ENCODE measurements at places on chromosomes 3 and 15. TPM values are rescaled to one million over a fixed set of nuclear protein-coding genes. Genes with fewer than 3 reads are reported as not detected.
A peak's percentile ranks its signal among the peaks of the same experiment; 100 is the strongest.

DNA sequence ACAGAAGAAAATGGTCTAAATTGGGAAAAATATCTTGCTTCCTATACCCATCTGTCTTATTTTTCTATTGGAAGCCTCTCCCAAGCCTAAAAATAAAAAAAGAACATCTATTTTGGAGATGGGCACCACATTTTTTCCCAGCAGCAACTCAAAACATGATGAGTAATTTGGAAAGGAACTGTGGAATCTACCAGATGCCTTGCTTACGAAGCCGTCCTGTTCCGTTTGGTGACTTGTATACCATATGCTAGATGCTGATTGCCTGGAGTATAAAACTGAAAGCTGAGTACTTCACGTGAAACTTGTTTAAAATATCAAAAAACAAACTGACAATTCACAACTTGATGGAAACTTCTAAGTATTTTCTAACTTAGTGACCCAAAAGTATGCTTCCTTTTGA, 491.0 kb downstream of the ROBO2 start:
- no peak for DNase-seq

GRCh38 chr15:84908564-84908963, 24.1 kb downstream of the SLC28A1 start:
- DNase-seq: peak; percentile 45

DNA sequence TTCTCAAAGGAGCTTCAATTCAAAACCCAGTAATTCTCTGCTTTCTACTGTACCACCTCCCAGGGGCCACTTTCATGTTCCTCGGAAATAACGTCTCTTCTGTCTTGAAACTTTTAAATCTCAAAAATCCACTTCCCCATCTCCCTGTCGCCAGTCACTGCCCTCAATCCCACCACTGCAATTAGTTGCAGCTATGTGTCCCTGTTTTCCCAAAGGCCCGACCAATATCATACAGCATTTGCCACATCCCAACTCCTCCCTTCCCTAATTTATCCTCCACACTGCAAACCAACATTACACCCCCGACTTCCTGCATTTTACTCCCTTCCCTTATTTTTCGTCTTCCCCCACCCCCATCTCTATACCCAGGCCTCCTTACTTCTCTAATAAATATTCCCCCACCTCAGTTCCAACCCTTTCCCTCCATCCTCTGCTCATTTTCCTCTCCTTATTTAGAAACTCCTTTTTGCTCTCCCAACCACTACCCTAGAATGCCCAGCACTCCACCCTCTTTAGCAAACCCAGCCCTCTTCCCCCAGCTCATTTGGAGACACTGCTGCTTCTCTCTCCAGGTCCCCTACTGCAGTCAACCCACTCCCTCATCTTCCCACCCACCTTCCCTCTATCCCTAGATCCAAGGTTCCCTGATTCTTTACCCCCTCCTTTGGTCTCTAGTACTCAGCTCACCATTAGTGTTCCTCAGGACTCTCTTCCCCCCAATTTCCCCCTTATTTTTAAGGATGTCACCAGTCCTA, 1.1 kb downstream of the NPTN start:
- DNase-seq: no peak

- no peak for DNase-seq
Observed at GRCh38 chr3:155934230-155934629, 63.8 kb downstream of the GMPS start.

DNA sequence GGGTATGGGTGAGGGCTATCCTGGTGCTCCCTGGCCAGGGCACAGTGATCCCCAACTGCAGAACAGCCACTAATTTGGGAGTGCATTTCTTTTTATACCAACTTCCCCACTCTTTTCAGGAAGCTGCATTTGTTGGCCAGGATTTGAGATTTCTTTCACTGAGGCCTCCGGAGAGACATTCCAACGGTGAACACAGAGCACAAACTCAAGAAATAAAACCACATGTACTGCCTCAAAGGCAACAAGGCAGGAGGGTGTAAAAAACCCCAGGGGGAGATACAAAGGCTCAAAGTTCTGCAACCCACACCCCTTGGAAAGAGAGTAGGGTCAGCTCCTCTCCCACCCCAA, 65.3 kb downstream of the CPN2 start:
- DNase-seq: no peak

GRIP2 gene
- 6.9 TPM for total RNA-seq

ZNF385D gene
- total RNA-seq: 11.2 TPM

MINAR1 gene
- total RNA-seq: 0.67 TPM

- DNase-seq: peak; percentile 84
Observed at GRCh38 chr3:9862391-9863057, 17.5 kb downstream of the CIDEC start.

DNA sequence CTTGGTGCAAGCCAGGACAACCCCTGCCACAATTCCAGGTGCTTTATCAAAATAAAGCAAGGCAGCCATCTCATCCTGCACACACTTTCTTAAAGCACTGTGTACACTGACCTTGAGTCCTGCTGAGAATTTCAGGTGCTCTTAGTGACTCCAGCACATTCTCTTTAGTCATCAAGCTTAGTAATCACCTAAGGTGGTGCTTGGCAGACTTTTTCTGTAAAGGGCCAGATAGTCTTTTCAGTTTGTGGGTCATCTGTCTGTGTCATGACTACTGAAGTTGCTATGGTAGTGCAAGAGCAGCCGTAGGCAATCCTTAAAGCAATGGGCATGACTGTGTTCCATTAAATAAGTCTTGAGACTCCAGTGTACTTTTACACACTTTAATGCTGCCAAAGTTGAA, 36.4 kb downstream of the RIOX2 start:
- no peak for DNase-seq

DNA sequence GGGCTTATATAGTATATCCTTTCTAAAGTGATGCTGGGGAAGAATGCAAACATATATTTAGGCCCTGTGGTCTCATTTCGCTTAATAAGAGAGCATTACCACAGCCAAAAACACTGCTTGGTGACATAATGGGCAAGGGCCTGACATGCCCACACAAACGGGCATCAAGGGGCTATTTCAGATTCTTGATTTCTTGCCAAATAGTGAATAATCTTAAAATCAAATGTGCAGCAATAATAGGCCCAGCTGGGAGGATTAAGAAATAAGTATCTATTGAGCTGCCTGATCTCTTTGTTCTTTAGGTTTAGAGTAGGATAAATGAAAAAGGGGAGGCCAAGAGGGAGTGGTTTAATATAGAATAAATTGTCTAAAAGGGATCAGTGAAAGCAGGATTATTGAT, 241.0 kb upstream of the GBE1 start:
- no peak for DNase-seq

- DNase-seq: no peak
Observed at GRCh38 chr3:66956742-66957141, 41.4 kb upstream of the KBTBD8 start.

DNA sequence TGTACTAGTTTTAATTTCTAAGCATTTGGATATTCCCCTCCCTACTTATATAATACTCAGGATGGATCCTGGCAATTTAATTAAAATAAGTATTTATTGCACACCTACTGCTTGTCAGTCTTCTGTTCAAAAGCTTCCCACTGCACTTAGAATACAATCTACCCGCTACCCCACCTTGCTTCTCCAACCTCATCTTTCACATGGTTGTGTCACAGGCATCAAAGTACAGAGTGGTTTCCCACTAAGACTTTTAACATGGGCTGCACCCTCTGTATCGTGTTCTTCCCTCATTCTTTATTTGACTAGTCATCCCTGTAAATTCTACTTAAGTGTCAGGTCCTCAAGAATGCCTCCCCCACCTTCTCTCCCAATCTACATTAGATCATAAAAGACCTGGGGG, 35.0 kb downstream of the RIOX2 start:
- no peak for DNase-seq

SLC28A1 gene
- total RNA-seq: not detected

DNA sequence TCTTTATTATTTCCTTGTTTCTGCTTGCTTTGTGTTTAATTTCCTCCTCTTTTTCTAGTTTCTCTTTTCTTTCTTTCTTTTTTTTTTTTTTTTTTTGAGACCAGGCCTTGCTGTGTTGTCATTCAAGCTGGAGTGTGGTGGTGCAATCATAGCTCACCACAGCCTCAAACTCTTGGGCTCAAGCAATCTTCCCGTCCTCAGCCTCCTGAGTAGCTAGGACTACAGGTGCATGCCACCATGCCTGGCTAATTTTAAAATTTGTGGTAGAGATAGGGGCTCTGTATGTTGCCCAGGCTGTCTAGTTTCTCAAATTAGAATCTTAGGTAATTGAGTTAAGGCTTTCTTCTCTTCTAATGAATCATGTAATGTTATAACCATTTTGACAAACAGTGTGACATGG, 22.4 kb downstream of the SLMAP start:
- DNase-seq: no peak

DNA sequence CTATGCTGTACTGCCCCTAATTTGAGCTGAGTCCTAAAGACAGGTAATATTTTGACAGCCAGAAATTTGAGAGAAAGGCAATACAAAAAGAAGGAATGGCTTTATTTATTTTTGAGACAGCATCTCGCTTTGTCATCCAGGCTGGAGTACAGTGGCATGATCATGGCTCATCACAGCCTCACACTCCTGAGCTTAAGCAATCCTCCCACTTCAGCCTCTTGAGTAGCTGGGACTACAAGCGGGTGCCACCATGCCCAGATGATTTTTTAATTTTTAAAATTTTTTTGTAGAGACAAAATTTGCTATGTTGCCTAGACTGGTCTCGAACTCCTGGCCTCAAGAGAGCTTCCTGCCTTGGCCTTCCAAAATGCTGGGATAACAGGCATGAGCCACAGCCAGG, 77.4 kb upstream of the SLC4A7 start:
- no peak for DNase-seq

GRCh38 chr15:100783760-100784492, 95.7 kb upstream of the ALDH1A3 start:
- peak; percentile 35 for DNase-seq

DNAH12 gene
- total RNA-seq: not detected

GRCh38 chr15:34754674-34755418, at the start of gene GJD2:
Gene GJD2 (minus strand): TSS chr15:34754998. CDS start chr15:34754488, 510 bp downstream.
- DNase-seq: peak; percentile 13

DNA sequence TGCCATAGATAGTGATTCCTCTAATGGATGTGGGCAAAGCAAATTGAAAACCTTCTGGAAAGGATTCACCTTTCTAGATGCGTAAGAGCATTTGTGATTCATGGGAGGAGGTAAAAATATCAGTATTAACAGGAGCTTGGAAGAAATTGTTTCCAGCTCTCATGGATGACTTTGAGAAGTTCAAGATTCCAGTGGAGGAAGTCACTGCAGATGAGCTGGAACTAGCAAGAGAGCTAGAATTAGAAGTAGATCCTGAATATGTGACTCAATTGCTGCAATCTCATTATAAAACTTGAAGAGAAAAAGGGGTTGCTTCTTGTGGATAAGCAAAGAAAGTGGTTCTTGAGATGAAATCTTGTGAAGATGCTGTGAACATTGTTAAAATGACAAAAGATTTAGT, 88.0 kb upstream of the ACKR4 start:
- DNase-seq: no peak

HAPLN3 gene
- 76.2 TPM for total RNA-seq
